ENCODE measurements at places on chromosomes 16 and 17.

DNA sequence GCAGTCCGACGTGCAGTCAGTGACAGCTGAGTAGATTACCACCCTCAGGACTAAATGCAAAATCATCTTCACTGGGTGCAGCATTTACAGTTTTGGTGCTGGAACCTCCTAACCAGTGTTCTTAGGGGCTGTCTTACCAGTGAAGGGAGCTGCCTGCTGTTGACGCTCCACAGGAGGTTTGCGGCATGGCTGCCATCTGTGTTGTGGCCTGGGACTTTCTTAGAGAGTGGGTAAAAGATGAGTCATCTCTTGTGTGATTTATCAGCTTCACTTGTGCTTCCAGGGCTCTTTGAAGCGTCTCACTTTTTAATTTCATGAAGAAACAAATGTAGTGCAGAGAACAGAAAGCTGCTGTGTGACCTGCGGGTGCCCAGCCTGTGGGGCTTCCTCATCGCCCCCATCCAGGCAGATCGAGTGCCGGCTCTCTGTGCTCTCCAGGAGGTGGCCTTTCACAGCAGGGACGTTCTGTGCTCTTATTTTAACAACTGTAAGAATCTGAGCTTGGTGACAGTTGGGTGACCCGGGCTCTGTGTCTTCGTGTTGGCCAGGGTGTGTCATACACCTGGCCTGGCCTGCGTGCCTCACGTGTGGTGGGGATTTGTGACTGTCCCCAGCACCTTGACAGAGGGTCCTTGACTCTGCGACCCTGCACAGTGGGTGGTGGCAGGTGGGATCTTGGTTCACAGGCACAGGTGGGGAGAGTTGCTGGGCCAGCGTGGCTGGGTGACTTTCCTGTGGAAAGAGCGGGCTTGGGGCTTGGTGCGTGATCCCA lies 24.3 kb upstream of the ZNF750 start:
- H3K27me3 ChIP-seq: no peaks in the 10 kb centered on the region
- no peak overlapping the region for H3K4me3 ChIP-seq
- no peak for DNase-seq
- H3K36me3 ChIP-seq: no peaks in the 10 kb centered on the region
- no peaks in the 10 kb centered on the region for H3K4me1 ChIP-seq

- H3K4me1 ChIP-seq: no peaks in the 10 kb centered on the region
- no peak for DNase-seq
- no peaks in the 10 kb centered on the region for H3K27me3 ChIP-seq
- peak overlapping the region; percentile 76 for H3K4me3 ChIP-seq
Observed at GRCh38 chr16:8675183-8676159, 1.1 kb downstream of the ABAT start.

DNA sequence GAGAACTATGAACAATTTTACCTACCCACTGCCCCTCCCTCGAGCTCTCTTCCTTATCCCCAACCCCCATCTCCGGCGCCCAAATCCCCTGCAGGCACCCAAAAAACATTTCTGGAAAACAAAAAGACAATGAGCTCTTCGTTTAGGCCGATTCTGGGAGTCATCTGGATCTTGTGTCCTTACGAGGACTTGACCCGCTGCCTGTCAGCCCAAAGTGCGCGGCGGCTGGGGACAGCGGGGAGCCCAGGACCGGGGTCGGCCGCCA lies 524 bp downstream of the STRADA start:
- H3K27ac ChIP-seq: no peak overlapping the region
- H3K36me3 ChIP-seq: no peaks in the 10 kb centered on the region
- no peaks in the 10 kb centered on the region for H3K4me1 ChIP-seq
- DNase-seq: no peak
- peak overlapping the region; percentile 56 for H3K4me3 ChIP-seq

DNA sequence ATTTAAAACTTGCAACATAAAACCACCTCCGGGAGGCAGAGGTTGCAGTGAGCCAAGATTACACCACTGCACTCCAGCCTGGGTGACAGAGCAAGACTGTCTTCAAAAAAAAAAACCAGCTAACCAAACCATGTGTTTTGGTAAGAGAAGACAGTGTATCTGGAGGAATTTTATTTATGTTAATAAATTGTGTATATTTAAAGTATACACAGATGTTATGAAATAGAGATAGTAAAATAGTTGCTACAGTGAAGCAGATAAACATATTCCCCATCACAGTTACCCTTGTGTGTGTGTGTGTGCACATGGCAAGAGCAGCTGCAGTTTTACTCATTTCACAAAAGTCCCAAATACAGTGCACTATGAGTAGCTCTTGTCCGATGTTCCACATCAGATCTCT lies 54.8 kb upstream of the CRISPLD2 start:
- H3K4me3 ChIP-seq: no peak overlapping the region
- no peak overlapping the region for H3K27ac ChIP-seq
- peaks cover 6% of the 10 kb centered on the region for H3K36me3 ChIP-seq
- no peaks in the 10 kb centered on the region for H3K27me3 ChIP-seq
- no peaks in the 10 kb centered on the region for H3K4me1 ChIP-seq
